ENCODE measurements at places on chromosomes 4 and X.

GRCh38 chrX:78106651-78106986 is 2.6 kb downstream of the PGK1 start:
- no peak for DNase-seq

DNA sequence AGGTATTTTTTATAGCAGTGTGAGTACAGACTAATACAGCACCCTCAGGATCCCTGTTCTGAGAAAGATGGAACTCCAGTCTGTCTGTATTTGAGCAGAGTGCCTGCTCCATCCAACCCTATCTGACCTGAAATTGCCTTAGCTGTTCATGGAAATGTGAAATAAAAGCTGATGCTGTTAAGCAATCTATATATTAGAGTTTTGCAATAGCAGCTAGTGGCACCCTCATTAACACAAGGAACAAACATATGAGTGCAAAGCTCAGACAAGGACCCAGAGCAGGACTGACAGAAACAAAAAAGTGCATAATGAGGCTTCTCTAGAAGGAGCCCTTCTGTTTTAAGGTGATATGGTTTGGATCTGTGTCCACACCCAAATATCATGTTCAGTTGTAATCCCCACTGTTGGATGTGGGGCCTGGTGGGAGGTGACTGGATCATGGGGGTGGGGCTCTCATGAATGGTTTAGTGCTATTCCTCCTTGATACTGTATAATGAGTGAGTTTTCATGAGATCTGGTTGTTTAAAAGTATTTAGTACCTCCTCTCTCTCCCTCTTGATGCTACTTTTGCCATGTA is 272.9 kb upstream of the KLF3 start:
- no peak for DNase-seq

- DNase-seq, result no peak
Observed at GRCh38 chrX:43581888-43582539, 74.1 kb upstream of the MAOA start.

DNA sequence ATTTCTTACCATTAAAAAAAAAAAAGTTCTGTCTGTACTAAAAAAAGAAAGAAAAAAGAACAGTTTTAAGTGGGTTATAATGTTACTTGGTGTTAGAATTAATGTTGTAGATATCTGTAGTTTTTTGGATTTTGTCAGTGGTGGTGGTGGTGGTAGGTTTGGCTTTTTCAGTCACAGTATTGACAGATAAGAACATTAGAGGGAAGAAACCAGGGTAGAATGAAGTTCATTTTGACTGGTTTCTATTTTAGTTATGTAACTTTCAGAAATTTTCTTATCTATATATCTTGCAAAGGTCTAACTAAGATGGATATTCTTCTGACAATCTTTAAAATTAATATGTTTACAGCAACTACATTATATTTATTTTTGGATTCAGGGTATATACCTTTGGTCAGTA is 105.4 kb downstream of the FBXW7 start:
- no peak for DNase-seq

DNA sequence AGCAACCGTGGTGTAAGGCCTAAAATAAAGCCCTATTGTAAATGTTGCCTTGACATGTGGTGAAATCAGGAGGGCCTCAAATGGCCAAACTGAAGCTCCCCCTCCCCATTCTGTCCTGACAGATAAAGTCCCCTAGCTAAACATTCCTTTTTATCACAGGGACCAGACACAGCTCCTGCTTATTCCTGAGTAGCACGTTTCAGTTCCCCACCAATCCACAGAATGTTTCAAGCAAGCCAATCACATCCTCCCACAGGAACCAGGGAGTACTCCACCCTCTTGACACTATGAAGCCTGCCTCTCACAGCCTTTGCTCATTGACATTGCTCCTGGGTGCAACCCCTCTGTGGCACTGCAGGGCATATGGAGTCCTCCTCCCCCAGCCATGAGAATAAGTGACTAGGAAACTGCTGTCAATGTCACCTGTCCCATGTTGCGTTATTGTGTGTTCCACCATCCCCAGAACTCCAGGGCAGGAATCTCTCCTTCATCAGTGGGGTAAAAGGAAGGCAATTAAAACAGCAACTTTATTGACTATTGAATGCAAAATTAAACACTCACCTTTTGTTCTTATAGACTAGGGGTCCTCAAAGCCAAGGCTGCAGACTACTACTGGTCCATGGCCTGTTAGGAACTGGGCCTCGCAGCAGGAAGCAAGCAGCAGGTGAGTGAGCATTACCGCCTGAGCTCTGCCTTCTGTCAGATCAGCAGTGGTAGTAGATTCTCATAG is 128.1 kb downstream of the COL25A1 start:
- no peak for DNase-seq

DNA sequence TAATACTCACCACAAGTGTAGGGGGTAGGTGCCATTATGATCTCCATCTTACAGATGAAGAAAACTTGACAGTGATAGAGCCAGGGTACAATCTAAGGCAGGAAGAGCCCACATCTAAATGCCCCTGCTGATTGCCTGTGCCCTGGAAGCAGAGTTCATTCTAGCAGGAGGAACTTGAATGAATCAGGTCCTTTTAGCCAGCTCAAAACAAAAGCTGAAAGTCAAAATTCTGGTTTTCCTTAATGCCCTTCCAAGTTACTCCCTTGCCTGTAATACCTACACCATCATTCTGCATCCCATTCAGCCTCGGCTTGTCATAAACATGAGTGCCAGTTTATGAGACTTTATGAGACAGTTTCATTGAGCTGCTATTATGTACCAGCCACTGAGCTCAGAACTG is 89.6 kb downstream of the SCD5 start:
- no peak for DNase-seq

- DNase-seq, result no peak
Observed at GRCh38 chr4:24229978-24230377, 340.1 kb upstream of the PPARGC1A start.

Measured in activated T-cell treated with anti-CD3 and anti-CD28 coated beads for 24 hours (primary cell).